ENCODE measurements at places on chromosomes 7 and 10.
A peak's percentile ranks its signal among the peaks of the same experiment; 100 is the strongest.

DNA sequence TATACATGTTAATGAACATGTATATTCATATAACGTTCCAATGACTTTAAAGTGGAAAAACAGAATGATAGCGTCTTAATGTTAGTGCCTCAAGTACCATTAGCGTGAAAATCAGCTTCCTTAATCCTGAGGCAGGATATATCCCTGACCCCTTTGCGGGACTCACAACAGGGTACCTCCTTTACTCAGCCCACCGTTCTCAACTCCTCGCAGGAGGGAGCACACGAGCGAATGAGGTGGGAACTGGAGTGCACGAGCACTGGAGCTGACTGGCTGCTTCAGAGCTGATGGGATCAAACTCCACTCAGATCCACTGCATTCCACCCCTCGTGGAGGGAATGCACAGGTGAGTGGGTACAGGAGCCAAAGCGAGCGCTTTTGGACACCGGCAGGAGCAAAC, 36.1 kb downstream of the AVL9 start:
- no peak for DNase-seq

DNA sequence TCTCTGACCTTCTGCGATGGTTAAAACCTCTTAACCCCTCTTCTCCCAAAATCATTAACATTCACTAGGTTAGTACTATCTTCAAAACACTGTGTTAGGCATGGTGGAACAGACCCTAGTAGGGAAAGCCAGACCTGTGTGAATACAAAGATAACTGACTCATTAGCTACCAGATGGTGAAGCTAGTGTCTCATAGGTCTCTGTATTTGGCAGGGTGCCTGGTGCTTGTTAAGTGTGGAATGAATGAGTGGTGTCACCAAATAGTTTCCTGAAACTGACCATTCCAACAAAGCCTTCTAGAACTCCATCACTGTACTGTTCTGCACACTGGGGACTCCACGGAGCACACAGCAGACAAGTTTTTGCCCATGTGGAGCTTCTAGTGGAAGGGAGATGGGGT, 27.7 kb upstream of the TM9SF3 start:
- DNase-seq = peak; percentile 85

GRCh38 chr10:101453791-101454718, 100.1 kb downstream of the BTRC start:
- DNase-seq = peak; percentile 85

DNA sequence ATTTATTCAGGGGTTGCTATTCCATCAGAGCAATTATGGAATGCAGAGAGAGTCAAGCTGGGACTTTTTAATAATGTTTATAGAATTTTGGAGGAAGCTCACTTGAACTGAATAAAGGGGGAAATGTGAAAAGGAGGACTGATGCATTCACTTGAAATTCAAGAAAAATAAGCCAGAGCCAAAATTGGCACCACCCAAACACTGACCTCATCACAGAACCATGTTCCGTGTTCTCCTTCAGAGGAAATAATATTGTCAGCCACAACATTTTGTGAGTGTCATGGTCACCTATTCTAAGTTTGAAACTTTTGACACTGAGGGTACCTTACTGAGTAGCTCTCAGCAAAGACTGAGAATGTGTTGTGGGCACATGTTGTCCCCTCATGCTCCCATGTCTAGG, 207.0 kb downstream of the ANK3 start:
- no peak for DNase-seq

- DNase-seq = no peak
Measured at GRCh38 chr10:69007260-69007659, 18.7 kb downstream of the KIFBP start.

GRCh38 chr10:75352650-75353049, 48.9 kb downstream of the ZNF503 start:
- peak; percentile 27 for DNase-seq

- DNase-seq = no peak
Measured at GRCh38 chr10:6591668-6592067, 11.6 kb upstream of the PRKCQ start.

GRCh38 chr7:107980671-107981190, 22.2 kb downstream of the LAMB1 start:
- DNase-seq = no peak

GRCh38 chr10:124447751-124448466, 1.9 kb downstream of the NKX1-2 start:
- no peak for DNase-seq

- DNase-seq = peak; percentile 90
Measured at GRCh38 chr10:132665946-132666704, 119.8 kb downstream of the NKX6-2 start.

- no peak for DNase-seq
Measured at GRCh38 chr7:142792593-142792992, 21.8 kb downstream of the PRSS2 start.

DNA sequence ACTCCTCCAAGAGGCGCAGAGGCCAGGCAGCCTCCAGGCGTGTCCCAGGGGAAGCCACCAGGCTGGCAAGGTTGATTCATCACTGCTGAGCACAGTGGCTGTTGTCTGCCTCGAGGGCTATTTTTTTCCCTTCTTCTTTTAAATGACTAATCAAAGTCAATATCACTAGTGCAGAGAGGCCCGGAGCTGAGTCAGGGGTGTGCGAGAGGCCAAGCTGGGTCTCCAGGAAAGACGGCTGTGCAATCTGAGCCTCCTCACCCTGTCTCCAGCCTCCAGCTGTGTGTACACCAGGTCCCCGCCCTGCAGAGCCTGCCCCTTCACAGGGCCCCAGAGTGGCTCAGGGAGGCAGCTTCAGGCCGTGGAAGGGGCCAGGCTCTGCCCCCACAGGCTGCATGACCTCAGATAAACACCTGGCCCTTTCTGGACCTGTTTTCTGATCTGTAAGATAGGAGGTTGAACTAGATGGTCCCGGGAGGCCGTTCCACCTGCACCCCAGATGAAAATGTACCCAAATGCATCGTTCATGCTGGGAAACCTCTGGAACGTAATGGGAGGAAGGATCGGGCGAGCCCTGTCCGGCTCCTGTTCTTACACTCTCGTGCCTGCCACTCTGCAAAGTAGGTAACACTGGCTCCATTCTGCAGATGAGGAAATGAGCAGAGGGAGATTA, 3.7 kb downstream of the STX1A start:
- DNase-seq = peak; percentile 92

DNA sequence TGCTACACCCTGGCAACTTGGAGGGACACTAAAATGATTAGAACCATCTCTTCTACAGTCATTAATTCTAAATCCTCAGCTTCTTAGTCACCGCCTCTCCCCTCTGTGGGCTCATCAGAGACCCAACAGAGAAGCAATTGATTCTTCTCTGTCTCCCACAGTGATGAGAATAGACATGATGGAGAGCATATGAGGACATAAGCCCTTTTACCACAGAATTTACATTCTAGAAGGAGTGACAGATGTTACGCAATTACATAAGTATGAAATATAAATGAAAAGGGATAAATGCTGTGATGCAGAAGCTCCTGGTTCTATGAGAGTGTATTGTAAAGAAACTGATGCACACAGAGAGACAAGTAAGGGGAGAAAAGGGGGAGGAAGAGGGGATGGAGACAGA, 18.1 kb upstream of the ABCB5 start:
- peak; percentile 18 for DNase-seq

DNA sequence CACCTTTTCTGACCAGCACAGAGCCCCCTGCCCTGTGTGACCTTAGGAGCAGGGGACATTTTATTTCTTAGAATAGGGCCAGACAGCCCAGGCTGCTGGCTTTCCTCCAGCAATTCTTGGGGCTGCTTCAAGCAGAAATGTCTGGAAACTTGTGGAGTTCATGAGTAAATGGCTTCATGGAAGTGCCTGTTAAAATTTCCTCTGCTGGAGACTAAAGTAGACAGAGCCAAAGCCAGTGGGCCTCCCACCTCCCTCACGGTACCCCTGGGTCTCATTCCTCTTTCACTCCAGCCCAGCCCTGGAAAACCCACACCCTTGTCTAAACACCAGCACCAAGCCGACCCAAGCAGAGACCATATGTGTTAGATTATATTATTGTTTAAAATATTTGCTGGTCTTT, 505.5 kb upstream of the ZMIZ1 start:
- no peak for DNase-seq

DNA sequence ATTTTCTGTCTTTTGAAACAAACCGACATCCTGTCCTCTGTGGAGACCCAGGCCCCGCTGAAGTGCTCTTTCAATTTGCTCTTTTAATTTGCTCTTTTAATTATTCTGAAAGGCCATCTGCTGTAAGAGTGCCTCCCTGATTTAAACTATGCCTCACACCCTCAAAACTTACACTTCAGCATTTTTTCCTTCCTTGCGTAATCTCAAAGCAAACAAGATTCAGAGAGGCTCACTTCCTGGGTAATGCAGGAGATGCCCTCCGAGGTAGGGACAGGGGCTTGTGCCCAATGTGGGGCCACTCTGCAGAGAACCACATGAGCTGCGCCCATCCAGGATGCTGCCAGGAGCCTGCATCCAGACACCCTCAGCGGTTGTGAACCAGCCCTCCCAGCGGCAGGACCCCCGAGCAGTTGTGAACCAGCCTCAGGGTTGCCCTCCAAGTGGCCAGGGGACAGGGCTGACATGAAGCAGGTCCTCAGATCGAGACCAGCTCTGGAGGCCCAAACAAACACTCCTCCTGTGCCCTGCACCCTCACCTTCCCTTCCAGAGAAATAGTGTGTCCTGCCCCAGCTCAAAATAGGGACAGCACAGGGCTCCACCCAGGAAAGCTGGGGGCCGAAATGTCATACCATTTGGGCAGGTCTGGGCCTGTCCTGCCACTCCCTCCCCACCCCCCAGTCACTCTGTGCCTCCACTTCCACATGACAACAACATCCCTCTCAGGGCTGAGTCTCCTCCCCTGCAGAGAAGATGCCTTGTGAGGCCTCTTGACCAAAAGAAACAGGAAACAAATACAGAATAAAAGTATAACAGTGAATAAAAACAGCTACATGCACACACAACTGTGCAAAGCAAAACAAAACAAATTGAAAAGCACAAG, 190.4 kb downstream of the PTPRN2 start:
- no peak for DNase-seq

All from amniotic epithelial cell (primary cell).